ENCODE measurements at places on chromosomes 7 and 10.

- DNase-seq: no peak
Observed at GRCh38 chr7:113764401-113765035, 154.3 kb downstream of the PPP1R3A start.

DNA sequence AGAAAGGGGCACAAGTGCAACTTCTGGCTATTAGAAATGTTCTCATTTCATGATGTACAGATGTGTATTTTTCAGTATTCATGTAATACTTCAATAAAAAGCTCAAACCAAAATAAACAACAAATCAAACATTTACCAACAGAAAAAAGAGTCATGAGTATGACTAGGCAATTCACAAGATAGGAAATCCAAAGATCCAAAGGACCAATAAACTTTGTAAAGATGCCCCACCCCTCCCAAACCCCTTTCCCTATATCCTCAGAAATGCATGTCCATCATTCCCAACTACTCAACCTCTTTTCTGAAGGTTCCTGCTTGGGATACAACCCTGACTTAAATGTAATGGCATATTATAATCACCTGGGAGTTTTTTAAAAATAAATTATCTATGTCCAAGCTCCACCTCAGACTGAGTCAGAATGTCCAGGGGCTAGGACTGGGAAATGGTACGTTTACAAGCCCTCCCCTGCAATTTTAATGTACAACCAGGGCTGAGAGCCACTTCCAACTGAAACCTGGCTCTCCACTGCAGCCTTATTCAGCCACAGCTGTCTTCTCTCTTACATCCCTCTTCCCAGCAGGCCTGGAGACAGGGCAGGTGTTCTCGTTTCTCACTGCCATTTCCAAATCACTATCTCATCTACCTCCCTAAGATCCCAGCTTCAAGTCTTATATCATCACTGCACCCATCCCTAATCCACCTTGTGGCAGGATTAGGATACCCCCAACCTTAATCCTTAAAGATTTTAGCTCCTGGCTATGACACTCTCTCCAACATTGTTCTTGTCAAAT, 36.5 kb downstream of the COA1 start:
- DNase-seq: no peak

- DNase-seq: peak; percentile 32
Observed at GRCh38 chr7:44489955-44490350, 505 bp downstream of the NUDCD3 start.

GRCh38 chr10:25492040-25492439, 317.2 kb downstream of the GPR158 start:
- no peak for DNase-seq

- peak; percentile 54 for DNase-seq
Observed at GRCh38 chr7:18320971-18321567, 174.5 kb upstream of the HDAC9 start.

DNA sequence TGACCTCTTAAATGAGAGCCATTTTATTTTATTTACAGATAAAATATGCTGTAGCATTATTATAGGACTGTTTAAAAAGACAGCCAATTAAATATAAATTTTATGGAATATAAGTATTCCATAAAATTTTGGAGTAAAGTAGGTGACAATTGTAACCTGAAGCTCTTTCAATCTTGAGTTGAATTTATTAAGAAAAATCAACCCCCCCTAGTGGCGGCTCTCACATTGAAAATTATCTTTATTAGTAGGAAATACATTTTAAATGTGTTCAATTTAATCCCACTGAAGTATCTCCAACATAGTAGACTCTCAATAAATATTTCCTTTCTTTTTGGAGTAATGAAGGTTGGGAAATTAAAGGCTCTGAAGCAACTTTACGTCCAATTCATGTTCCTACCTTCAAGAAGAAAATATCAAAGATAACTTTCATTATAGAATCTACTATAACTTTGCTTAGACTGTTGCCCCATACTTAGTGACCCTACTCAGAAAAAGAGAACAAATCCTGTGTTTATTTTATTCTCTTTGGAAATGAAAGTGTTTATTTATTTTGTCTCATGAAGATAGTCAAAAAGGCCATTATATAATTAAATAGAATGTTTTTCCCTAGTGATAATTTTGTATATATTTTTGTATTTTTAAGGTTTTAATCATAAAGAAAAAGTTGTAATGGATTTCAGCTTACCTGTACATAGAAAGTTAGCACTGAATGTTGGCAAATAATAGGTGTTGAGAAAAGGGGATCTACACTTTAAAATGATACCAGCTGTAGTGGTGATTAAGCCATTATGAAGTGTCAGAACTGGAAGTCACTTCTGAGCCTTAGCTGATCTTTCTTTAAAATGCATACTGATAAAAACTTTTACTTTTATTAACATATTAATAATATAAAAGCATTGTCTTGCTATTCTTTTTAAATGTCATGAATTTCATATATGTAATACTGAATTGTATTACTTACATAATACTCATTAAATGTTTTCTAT, 3.3 kb downstream of the AHR start:
- peak; percentile 51 for DNase-seq

DNA sequence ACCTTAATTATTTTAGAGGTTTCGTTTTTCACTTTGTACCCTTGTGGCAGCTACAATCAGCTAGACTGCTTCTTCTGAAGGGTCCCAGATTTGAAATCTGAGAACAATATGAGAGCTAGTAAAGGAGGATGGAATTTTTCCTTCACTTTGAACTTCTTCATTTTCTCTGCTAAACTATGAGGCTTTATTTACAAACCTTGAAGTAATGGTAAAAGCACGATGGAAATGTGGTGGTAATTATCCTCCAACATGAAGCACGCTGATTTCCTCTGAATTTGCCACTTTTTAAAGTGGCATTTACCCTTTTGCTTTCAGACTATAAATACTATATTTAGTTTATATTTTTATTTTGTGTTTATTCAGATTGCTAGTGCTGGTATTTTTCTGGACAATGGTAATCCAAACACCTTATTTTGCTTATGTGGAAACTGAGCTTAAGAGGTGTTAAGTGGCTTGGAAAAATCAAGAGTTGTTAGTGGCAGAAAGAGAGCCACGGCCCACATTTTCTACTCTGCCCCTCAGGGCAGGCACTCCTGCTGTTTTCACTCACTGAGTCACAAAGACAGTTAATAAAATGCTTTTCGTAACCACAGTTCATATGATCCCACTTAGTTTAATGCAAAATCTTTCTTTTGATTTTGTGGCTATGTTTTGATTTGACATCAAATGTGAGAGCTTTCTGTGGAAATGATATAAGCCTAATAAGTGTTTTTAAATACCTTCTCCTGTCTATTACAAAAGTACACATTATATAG, 2.7 kb downstream of the SSMEM1 start:
- peak; percentile 58 for DNase-seq

- no peak for DNase-seq
Observed at GRCh38 chr7:119271147-119271779, 1001.7 kb upstream of the KCND2 start.

GRCh38 chr7:17921857-17922416, 18.4 kb downstream of the SNX13 start:
- DNase-seq: no peak

DNA sequence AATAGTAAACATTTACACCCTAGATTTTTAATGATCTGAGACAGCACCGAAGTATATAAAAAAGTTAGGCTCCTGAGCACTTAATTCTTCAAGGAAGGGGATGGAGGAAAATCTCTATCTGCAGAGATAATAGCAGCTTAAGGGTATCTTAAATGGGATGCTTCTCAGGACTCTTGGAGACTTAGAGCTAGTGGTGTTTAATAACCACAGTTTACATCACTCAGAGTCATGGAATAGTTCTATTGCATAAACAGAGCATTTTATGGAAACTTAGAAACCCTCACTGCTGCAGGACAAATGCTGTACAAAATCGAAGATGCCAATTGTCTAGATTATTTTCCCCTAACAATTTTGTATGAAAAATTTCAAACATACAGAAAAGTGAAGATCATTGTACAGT, 398.9 kb upstream of the GALNT17 start:
- no peak for DNase-seq

Data from AG10803 (cell line).